ENCODE measurements at places on chromosomes 6 and 20.

- DNase-seq, result no peak
Observed at GRCh38 chr6:56314683-56315523, 67.5 kb upstream of the COL21A1 start.

- no peak for DNase-seq
Observed at GRCh38 chr6:1904898-1905297, 295.2 kb downstream of the FOXC1 start.

- DNase-seq, result no peak
Observed at GRCh38 chr6:82467338-82467737, 103.7 kb downstream of the TPBG start.

- no peak for DNase-seq
Observed at GRCh38 chr20:263701-264100, 6.2 kb downstream of the DEFB132 start.

- DNase-seq, result no peak
Observed at GRCh38 chr20:61535536-61535935, 283.5 kb downstream of the CDH4 start.

All from stimulated activated CD8-positive, alpha-beta memory T cell treated with anti-CD3 and anti-CD28 coated beads, Interleukin-2, amount 100 ng/mL, for 1 hour (primary cell).